ENCODE measurements at places on chromosomes 11 and 22. TPM values are rescaled to one million over a fixed set of nuclear protein-coding genes. Genes with fewer than 3 reads are reported as not detected.

DNA sequence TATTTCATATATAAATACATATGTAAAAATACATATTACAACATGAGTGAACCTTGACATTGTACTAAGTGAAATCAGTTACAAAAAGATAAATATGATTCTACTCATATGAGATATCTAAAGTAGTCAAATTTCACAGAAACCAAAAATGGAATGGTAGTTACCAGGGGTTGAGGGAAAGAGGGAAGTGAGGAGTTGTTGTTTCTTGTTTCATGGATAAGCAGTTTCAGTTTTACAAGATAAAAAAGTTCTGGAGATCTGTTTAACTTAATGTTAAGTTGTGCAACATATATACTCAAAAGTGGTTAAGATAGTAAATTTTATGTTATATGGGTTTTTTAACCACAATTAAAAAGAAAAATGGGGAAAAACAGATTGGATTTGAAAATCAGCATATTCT is 107.7 kb downstream of the ELP4 start:
- DNase-seq, result no peak

DNA sequence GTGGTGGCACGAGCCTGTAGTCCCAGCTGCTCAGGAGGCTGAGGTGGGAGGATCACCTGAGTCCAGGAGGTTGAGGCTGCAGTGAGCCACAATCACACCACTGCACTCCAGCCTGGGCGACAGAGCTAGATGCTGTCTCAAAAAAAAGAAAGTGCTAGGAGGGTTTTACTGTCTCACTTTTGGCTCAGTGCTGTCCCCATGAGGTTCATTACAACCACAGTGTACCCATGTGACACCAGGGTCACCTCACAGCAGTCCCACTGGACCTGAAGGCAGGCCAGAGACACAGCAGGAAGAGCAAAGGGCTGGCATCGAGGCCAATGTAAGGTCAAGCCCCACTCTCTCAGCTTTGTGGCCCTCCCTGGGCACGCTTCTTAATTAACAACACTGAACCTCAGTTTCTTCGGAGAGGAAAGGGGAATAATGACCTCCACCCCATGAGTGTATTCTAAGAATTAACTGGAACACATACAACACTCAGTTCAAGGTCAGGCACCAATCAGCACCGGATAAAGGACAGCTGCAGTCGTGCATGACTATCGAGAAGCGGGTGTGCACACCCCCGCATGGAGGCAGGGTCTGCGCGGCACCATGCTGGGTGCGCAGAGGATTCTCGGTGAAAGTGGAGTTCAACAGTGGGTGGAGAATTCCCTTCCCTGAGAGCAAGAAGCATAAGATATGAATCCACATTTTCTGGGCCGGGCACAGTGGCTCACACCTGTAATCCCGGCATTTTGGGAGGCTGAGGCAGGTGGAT is 30.9 kb upstream of the BAIAP2L2 start:
- no peak for DNase-seq

- no peak for DNase-seq
Observed at GRCh38 chr11:94450048-94450447, 43.6 kb downstream of the MRE11 start.

DNA sequence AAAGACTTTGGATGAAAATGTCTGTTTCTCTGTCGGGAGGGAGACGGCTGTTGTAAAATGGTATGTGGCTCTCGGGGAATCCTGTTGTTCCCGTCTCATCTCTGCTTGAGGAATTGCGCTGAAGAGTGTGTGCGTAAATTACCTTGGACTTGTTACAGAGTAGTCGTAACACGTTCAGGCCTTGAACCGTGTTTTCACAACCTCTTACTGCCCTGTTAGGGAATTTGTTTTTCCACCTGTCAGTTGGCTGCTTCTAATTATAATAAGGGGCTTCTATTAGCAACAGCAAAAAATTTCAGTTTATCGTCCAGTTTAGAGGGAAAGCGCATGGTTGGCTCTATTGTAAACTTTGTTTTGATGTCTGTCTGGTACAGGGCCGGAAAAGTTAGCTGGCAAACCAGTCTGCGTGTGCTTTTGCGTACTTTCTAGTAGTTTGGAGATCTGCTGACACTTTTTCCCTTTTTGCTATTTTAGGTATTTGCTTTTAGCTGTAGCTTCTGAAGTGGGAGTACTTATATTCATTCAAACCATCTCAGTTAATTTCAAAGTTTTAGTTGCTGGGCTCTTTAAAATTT is 1.5 kb downstream of the HIPK3 start:
- DNase-seq, result peak; percentile 34

DNA sequence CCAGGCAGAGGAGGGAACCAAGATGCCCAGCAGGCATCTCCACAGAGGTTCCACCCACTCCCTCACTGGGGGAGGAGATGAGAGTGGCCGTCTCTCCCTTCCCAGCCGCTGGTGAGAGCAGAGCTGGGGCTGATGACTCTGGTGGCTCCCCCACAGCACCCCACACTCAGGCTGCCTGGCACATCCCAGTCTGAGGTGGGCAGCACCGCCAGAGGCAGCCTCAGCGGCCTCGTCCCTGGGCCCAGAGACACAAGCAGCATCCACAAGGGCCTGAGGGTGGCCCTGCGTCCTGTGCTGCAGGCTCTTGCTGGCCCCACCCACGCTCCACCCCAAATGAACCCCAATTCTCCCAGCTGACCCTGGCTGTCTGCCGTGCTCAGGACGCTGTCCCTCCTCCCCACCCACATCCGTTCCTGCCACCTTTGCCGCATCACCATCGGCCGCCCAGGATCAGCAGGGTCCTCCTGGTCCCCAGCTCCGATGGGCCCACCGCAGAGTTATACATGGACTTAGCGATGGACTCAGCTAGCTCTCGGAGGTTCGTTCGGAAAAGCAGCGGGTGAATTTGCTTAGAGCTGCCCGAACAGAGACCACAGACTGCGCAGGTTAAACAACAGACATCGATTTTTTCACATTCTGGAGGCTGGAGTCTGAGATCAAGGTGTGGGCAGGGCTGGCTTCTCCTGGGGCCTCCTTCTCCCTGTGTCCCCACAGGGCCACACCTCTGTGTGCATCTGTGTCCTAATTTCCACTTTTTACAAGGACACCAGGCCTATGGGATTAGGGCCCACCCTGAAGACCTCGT is 20.2 kb upstream of the CTSD start:
- DNase-seq, result no peak

GRCh38 chr11:122808478-122808869 is 29.8 kb upstream of the CRTAM start:
- no peak for DNase-seq

DNA sequence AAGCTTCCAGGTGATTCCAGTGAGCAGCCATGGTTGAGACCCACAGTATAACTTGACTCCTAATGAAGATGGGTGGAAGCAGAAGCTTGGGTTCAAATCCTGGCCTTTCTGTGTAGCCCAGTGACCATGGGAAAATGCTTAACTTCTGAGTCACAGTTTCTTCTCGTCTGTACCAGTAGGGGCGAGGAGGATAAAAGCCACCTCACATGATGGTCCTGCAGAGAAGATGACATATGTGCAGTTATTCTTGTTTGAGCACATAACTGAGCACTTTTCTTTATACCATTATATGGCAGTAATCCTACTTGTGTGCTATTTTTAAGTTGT is 4.9 kb downstream of the TMEM109 start:
- DNase-seq, result no peak

DNA sequence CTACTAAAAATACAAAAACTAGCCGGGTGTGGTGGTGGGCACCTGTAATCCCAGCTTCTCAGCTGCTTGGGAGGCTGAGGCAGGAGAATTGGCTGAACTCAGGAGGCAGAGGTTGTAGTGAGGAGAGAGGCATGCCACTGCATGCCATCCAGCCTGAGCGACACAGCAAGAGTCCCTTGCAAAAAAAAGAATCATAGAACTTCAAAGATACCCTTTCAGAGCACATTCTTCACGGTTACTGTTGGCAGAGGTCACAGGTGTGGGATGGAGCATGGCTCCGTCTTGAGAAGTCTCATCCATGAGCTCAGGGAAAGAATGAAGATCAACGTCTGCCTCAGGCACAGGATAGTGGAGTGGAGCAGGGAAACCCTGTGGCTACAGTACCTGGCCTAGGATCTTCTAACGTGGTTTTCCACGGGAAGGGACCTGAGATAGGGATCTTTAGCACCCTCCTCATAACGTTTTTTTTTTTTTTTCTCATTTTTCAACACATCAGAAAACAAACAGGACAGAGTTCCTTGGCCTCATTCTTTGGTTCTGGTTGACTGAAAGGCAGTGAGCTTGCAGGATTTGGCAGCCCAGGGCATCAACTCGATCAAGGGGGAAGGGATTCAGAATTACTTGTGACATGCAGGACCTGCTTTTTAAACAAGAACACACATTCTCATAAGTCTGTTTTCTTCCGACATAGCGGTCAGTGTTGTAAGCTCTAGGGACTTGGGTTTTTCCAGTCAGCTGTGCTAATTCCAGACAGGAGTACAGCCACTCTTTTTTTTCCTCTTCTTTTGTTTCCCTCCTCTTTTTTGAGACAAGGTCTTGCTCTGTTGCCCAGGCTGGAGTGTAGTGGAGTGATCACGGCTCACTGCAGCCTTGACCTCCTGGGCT is 22.8 kb downstream of the F2 start:
- DNase-seq, result no peak

DNA sequence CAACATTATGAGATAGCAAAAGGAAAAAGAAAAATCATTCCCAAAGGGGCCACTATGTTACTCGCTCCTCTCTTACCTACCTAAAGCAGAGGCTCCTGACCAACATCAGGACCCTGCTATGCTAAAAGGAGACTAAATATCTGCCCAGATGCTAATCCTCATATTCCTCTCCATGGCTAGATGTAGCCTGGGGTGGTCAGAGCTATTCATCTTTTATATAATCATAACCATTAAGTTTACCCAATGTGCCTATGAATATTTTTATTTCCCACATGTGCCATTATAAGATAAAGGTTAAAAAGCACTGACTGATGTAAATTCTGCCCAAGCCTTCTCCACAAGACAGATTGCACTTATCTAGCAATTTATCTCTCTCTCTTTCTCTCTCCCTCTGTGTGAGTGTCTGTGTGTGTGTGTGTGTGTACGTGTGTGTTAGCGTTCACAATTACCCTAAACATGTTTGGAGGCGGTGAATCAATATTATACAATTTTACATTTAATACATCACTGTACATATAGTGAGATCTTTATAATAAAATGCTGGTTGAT is 41.2 kb upstream of the ANO5 start:
- no peak for DNase-seq

- no peak for DNase-seq
Observed at GRCh38 chr11:112322173-112322790, 61.6 kb upstream of the PLET1 start.

- no peak for DNase-seq
Observed at GRCh38 chr22:30471616-30472318, at the start of gene SEC14L3. Gene SEC14L3, minus strand, starts transcription at chr22:30472017. Its CDS starts 59 bp downstream, at chr22:30471958.

DNA sequence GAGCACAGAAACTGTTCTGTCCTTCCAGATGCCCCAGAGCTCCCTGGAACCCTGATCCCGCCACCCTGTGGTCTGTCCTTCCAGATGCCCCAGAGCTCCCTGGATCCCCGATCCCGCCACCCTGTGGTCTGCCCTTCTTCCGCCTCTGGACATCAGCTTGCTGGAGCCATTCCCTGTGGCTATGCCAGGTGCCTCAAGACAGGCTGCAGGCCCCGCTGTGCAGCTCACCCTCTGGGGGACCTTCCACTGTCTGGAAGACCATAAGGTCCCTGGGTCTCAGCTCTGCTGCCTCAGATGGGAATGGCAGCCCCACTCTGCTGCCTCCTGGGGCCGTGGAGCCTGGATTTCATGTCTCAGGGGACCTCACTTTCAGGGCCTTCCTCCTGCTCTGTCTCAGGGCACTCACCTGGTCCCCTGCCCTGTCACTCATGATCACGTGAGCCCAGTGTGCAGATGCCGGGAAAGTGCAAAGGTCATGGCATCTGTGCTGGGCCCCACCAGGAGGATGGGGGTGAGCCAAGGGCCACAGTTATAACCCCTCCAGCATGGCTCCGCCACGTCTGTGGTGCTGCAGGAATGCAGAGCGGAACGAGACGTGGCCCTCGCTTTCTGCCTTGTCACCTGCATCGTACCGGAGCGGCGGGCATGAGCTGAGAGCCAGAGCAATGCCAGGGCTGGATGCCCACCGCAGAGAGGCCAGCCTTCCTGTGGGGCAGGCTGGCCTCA is 1520.7 kb downstream of the BRD1 start:
- DNase-seq, result no peak

DNA sequence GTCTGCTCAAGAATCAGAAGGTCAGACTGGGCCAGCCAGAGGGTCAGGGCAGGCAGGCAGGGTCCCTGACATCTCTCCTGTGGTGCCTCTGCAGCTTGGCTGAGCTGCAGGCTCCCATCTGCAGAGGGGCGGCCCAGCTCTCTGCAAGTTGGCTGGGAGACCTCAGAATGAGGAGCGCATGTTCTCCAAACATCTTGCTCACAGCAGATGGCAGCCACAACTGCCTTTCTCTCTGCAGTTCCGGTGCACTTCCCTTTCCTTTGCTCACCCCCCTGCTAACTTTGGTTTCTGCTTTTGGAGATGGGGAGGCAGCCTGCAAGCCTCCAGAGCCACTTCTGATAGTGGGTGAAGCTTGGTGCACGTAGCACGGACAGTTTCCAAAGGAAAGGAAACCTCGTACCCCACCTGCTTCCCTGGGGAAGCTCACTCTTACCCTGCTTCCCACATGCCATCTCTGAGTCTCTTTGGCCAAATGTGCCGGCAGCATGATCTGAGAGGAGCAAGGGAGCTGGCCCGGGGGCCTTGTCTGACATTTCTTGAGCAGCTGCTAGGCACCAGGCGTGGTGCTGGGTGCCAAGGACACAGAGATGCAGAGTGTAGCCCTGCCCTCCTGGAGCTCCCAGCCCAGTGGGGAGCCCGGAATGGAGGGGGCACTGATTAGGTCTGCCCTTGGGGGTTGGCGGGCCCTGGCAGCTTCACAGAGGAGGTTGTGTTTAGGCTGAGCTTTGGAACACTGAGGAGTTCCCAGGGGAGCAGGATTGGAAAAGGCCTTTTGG is 18.2 kb downstream of the DAGLA start:
- no peak for DNase-seq

GRCh38 chr11:35605706-35606105 is 12.6 kb upstream of the FJX1 start:
- no peak for DNase-seq

GRCh38 chr11:1640076-1640946 is 10.7 kb downstream of the KRTAP5-5 start:
- DNase-seq, result peak; percentile 51

Gene SGSM1
- 0.25 TPM for total RNA-seq

Gene C1QTNF4
- total RNA-seq, result 0.42 TPM

Gene MISFA
- total RNA-seq, result not detected

Gene RASL10A
- 0.79 TPM for total RNA-seq

Gene PKNOX2
- 0.23 TPM for total RNA-seq

Gene SMIM38
- 1.7 TPM for total RNA-seq

Gene THOC5
- total RNA-seq, result 25.1 TPM

Gene NPTXR
- 0.05 TPM for total RNA-seq

Gene COX8A
- 368 TPM for total RNA-seq

Gene SIK2
- total RNA-seq, result 15.0 TPM

Gene ACR
- total RNA-seq, result 0.09 TPM

Gene DERL3
- total RNA-seq, result 4.5 TPM

Gene CARD18
- total RNA-seq, result not detected

Gene PLAAT4
- total RNA-seq, result 23.8 TPM

Gene NXF1
- 17.3 TPM for total RNA-seq

Gene DEFB131B
- total RNA-seq, result not detected

Gene FOLR1
- total RNA-seq, result 0.09 TPM

Gene SCGB1A1
- not detected for total RNA-seq

Gene TAF6L
- 8.5 TPM for total RNA-seq

Data from liver (tissue), 10 donors.